Transverse colon (tissue), 4 donors: ENCODE measurements at places on chromosomes 5 and 9.

DNA sequence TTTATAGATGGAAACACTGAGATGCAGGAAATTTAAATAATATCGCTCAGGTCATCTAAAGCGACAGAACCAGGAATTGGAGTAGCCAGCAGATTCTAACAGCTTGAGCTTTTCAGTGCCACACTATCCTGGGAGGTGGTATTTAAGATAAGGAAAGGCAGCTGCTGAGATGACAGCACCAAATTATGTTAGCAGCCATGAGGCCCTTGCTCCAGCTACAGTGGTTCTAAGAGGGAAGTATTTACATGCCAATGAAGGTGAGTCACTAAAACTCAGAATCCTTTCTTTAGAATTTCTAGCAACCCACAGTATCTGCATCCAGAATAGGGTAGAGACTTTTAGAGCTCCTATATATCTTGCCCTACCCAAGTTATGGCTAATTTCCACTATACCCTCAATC, 127.0 kb upstream of the VLDLR start:
- no peak overlapping the region for H3K27ac ChIP-seq
- no peak overlapping the region for H3K4me3 ChIP-seq
- H3K27me3 ChIP-seq = no peaks in the 10 kb centered on the region

DNA sequence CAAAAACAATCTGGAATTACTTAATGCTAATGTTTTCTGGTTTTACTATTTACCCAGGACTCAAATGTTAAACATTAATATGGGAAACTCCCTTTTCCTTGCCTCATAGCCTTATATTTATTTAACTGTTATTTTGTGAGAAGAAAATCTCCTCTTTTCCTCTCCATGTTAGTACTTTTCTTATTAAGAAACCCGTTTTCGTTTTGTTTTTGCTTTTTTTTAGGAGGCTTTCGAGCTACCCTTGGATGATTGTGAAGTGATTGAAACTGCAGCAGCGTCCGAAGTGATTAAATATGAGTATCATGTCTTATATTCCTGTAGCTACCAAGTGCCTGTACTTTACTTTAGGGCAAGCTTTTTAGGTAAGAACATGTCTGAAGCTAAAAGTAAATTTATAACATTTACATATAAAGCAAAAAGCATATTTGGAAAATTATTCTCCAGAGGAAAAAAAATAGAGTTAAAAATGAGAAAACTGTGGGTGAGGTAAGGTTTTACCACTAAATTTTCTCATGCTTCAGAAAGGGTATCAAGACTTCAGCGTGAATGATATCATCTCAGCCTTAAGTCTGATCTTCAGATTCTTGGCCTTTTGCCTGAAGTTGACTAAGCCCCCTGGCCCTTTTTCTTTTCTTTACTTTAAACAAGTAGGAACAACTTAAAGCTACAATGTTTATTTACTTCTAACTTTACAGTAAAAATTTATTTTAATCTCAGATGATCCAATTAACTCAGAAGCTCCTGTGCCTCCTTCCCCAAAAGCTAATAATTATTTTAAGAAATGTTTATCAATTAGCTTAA, 113.8 kb downstream of the RPS23 start:
- peaks cover 10% of the 10 kb centered on the region for H3K4me1 ChIP-seq
- no peaks in the 10 kb centered on the region for H3K27me3 ChIP-seq
- no peak overlapping the region for H3K4me3 ChIP-seq
- peak overlapping the region; percentile 45 for H3K27ac ChIP-seq
- no peak for DNase-seq
- H3K36me3 ChIP-seq = no peaks in the 10 kb centered on the region

- no peaks in the 10 kb centered on the region for H3K27me3 ChIP-seq
- no peak overlapping the region for H3K27ac ChIP-seq
- H3K36me3 ChIP-seq = no peaks in the 10 kb centered on the region
- no peak for DNase-seq
These were observed 7.1 kb downstream of the SPACA9 start for GRCh38 chr9:132885720-132886333.

DNA sequence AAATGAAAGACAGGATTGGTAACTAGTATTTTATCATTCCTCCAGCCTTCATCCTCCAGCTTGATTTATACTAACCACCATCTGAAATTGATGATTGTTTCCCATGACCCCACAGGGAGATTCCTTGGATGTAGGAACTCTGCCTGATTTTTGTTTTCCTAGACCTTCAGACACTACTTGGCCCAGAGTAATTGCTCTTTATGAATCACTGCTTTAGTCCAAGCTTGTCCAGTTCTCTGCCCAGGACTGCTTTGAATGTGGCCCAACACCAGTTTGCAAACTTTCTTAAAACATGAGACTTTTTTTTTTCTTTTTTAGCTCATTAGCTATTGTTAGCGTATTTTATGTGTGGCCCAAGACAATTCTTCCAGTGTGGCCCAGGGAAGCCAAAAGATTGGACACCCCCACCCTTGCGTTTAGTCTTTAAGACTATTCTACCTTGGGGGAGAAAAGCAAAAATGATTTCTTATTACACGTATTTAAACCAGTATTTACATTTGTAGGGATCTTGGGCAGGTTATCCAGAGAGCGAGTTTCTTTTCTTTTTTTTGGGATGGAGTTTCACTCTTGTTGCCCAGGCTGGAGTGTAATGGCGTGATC, 18.4 kb downstream of the BASP1 start:
- no peak overlapping the region for H3K4me3 ChIP-seq
- H3K36me3 ChIP-seq = no peaks in the 10 kb centered on the region
- no peak overlapping the region for H3K27ac ChIP-seq

GRCh38 chr5:142149363-142149762, 40.8 kb downstream of the NDFIP1 start:
- H3K27me3 ChIP-seq = no peaks in the 10 kb centered on the region
- H3K36me3 ChIP-seq = peaks cover 18% of the 10 kb centered on the region
- no peak overlapping the region for H3K27ac ChIP-seq
- no peak overlapping the region for H3K4me3 ChIP-seq
- H3K4me1 ChIP-seq = no peaks in the 10 kb centered on the region
- DNase-seq = no peak

GRCh38 chr9:93532141-93532540, 44.2 kb upstream of the PHF2 start:
- no peak overlapping the region for H3K4me3 ChIP-seq
- no peak overlapping the region for H3K27ac ChIP-seq
- H3K4me1 ChIP-seq = peaks cover 13% of the 10 kb centered on the region
- no peaks in the 10 kb centered on the region for H3K27me3 ChIP-seq
- no peaks in the 10 kb centered on the region for H3K36me3 ChIP-seq

DNA sequence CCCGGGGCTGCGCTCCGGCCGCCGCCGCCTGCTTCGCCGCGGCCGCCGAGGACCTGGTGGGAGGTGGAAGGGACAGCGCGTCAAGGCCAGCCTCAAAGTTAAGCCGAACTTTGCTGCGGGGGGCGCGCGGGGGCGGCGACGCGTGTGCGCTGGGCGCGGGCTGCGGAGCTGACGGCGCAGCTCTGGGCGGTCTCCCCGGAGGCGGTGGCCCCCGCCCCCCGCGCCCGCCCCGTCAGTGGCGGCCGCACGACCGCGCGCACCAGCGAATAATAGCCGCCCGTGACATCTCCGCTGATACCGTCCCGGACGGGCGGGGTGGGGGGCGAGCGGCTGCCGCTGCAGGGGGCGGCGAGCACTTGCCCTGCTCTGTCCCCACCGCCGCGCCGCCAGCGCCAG, 579 bp upstream of the FAM78A start:
- H3K27ac ChIP-seq = peak overlapping the region; percentile 83
- H3K4me3 ChIP-seq = peak overlapping the region; percentile 74
- no peaks in the 10 kb centered on the region for H3K36me3 ChIP-seq
- no peak for DNase-seq
- H3K4me1 ChIP-seq = peaks cover 6% of the 10 kb centered on the region

GRCh38 chr9:79152306-79152705, 419.5 kb upstream of the TLE4 start:
- no peaks in the 10 kb centered on the region for H3K36me3 ChIP-seq
- no peak overlapping the region for H3K27ac ChIP-seq
- no peaks in the 10 kb centered on the region for H3K27me3 ChIP-seq
- no peaks in the 10 kb centered on the region for H3K4me1 ChIP-seq

GRCh38 chr5:102916109-102916508, 161.0 kb downstream of the PAM start:
- H3K4me3 ChIP-seq = no peak overlapping the region
- H3K36me3 ChIP-seq = no peaks in the 10 kb centered on the region
- H3K27ac ChIP-seq = no peak overlapping the region
- no peaks in the 10 kb centered on the region for H3K27me3 ChIP-seq

DNA sequence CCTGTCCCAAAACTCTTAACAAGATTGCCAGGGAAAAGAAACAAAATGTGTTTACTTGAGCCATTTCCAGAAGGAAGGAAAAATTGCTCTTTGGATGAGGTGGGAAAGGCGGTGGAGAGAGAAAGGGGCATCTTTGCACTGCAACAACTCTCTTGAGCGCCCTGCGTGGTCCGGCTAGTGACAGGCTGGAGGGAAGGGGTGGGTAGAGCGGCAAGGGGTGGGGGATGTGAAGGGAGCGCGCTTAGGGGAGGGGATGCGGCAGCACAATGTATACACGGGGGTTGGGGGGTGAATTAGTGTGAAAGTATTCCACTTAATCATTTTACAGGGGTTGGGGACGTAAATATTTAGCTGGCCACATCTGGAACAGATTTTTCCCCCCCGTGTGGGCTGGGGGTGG, 1.3 kb downstream of the FGF10 start:
- H3K4me1 ChIP-seq = no peaks in the 10 kb centered on the region
- peak overlapping the region; percentile 49 for H3K27ac ChIP-seq
- peak overlapping the region; percentile 34 for H3K4me3 ChIP-seq
- no peaks in the 10 kb centered on the region for H3K36me3 ChIP-seq
- DNase-seq = no peak
- peaks cover 27% of the 10 kb centered on the region for H3K27me3 ChIP-seq

DNA sequence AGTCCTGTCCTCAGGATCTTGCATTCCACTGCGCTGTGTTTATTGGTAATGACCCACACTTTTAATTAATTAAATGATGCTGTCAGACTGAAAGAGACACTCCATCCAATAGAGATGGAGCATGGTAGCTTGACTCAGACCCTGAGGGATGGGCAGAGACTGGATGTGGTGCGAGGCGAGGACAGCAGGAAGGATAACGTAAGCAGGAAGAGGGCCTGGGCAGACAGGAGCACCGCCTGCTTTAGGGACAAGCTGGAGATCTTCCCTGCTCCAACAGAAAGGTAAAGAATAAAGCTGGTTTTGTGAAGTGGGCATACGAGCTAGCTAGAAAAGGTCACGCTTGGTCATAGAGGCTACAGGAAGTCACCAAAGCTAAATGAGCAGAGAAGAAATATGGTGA, 3.6 kb upstream of the DOCK8 start:
- DNase-seq = no peak
- H3K27me3 ChIP-seq = peaks cover 25% of the 10 kb centered on the region
- H3K36me3 ChIP-seq = no peaks in the 10 kb centered on the region
- no peaks in the 10 kb centered on the region for H3K4me1 ChIP-seq
- H3K4me3 ChIP-seq = no peak overlapping the region

GRCh38 chr5:17748201-17748600, 113.9 kb downstream of the TAF11L14 start:
- no peak overlapping the region for H3K4me3 ChIP-seq
- no peak for DNase-seq
- H3K4me1 ChIP-seq = no peaks in the 10 kb centered on the region
- no peak overlapping the region for H3K27ac ChIP-seq
- no peaks in the 10 kb centered on the region for H3K36me3 ChIP-seq

DNA sequence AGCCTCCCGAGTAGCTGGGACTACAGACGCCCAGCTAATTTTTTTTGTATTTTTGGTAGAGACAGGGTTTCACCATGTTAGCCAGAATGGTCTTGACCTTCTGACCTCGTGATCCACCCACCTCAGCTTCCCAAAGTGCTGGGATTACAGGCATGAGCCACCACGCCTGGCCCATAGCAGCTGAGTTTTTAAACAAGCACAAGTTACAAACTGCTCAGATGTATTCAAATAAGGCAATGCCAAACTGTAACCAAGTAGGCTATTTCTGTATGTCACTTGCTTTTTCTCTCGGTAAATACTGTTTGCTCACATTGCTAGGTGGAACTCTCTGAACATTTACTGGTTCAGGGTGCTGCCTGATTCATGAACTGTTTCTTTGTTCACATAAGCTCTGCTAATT, 799.3 kb upstream of the NUDT12 start:
- no peak overlapping the region for H3K4me3 ChIP-seq
- no peaks in the 10 kb centered on the region for H3K4me1 ChIP-seq
- no peak overlapping the region for H3K27ac ChIP-seq
- no peaks in the 10 kb centered on the region for H3K27me3 ChIP-seq

DNA sequence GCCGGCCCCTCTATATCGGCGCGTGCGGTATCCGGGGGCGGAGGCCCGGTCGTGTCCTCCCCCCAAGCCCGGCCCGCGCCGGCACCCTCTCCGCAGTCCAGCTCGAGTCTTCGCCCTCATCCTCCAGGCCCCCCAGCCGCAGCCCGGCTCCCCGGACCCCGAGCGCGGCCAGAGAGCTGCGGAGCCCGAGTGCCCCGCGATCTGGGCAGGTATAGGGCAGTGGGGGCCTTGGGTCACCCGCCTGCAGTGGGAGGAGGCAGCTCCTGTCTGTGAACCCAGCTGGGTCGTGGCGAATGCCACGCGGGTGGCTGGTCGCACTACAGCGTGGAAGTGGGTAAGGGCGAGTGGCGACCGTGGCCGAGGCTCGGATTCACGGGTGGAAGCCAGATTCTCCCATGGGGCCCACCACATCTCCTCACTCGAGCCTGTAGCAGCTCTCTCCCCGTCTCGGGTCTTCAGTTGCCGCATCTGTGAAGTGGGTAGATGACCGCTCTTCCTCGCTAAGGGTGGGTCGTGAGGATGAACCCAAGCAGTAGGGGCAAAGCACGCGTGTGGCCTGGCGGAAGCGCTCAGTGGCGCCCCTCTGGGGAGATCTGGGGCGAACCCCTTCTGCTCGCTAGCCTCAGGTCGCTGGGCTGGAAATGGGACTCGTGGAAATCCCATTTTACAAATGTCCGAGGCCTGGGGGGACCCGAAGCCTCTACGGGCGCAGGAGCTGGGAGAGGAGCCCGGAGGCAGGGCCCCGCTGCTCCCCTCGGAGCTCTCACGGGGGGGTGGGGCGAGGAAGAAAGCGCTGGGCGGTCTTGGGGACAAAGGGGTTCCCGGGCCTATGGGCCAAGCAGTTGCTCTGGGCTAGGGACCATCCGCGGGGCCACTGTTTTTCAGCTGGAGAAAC, 1.9 kb downstream of the NR5A1 start:
- no peak overlapping the region for H3K4me3 ChIP-seq
- no peak overlapping the region for H3K27ac ChIP-seq
- H3K4me1 ChIP-seq = peaks cover 5% of the 10 kb centered on the region
- no peak for DNase-seq
- H3K36me3 ChIP-seq = no peaks in the 10 kb centered on the region

DNA sequence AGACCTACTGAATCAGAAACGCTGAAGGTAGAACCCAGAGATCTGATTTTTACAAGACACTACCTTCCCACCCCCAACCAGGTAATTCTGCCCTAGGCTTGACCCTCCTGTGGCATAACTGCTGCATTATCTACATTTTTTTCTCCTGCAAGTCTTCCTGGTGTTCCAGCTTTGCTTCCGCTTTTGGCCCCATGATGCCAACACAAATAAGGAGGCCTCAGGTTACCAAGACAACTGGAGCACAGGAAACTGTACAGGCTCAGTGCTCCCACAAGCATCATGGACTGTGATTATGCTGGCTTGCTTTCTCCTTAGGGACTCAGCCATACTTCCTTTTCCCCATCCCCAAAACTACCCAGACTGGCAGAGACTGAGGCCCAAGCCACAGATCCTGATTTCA, 6.6 kb upstream of the MSMP start:
- H3K4me3 ChIP-seq = no peak overlapping the region
- H3K27me3 ChIP-seq = no peaks in the 10 kb centered on the region
- H3K36me3 ChIP-seq = no peaks in the 10 kb centered on the region
- H3K27ac ChIP-seq = no peak overlapping the region
- no peak for DNase-seq
- peaks cover 11% of the 10 kb centered on the region for H3K4me1 ChIP-seq
